ENCODE measurements at places on chromosomes 16 and 17.

DNA sequence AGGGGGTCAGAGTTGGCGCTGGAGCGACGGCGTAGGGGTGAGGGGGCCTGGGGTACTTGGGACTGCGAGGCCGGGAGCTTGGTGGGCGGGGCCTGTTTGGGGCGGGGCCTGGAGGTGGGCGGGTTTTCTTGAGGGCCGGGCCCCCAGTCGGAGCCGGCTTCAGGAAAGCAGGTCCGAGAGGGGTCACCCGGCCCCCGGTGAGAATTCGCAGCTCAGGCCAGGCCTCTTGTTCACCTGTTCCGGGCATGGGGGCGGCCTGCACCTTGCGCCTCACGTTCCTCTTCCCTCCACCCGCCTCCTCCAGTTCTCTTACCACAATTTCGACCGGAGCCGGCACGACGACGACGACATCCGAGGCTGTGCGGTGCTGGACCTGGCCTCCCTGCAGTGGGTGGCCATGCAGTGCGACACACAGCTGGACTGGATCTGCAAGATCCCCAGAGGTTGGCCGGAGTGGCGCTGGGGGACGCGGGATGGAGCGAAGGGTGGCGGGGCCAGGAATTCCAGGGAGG, 52.5 kb downstream of the MRC2 start:
- DNase-seq, result no peak

- no peak for DNase-seq
These were observed 148.3 kb downstream of the BANP start for GRCh38 chr16:88099563-88099890.

DNA sequence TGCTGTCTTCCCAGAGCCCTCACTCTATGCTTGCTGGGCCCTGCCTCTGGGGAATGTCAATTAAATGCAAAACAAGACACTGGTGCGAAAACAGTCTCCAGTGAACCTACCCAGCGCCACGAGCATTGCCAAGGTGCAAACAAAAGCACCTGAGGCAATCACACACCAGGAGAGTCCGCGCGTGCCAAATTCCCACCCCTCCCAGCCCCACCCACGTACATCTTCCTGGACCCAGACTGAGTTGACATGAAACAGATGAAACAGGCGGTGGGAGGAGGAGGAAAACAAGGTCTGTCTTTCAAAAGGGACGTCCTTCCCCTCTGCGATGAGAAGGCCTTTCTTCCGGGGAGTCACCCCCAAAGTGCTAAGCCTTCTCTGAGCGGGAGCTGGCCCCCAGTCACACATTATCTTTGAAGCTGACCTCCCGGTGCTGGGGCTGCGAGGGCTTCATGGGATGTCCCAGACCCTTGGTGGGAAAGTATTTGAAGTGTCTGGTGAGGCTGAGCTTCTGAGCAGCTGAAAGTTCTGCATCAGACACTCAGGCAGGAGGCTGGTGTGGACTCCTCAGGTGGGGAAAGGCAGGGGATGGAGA, 200.4 kb downstream of the AXIN2 start:
- DNase-seq, result no peak

DNA sequence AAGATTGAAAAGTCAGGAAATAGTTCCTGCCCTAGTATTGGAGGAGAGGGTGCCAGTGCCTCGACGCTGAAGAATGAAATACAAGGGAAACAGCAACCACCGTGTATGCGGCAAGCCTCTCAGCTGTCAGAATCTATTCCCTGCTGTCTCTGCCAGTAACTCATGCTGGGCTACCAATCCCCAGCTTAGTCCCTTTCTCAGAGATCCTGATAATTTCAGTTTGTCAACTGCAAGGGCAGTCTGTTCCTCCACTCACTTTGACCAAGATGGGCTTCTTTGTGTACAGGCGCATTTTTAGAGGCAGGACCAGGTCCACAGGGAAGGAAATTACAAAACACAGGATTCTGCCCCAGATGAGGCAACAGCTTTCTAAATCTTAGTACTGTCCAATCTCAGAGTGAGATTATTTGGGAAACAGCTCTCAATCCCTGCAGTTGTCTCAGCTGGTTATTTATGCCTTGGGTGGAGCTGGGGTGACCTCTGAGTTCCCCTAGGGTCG, 1.3 kb downstream of the NQO1 start:
- no peak for DNase-seq

GRCh38 chr16:17350207-17350606, 120.6 kb downstream of the XYLT1 start:
- no peak for DNase-seq

GRCh38 chr17:63735691-63736090, 5.9 kb downstream of the STRADA start:
- no peak for DNase-seq

DNA sequence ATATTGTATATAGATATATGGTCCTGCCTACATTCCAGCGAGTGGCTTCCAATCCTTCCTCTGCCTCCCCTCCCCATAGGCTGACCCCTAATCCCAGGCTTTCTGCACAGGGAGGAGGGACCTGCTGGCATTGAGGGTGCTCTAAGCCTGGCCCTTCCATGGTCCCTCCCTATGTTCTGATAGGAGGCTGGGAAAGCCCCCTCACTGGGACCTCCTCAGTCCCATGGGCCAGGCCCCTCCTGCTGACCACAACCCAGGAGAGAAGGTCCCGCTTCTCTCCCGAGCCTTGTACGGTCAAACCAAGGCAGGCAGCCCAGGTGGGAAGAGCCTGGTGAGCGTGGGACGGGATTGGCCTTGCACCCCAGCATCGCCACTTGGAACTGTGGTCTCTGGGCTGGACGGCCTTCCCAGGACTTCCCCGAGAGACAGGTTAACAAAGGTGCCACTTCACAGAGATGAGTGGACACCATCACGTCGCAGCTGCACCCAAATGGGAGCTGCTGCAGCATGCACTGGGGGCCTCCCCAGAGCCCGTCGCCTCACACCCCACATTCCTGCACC, 859 bp downstream of the ALDH3A1 start:
- no peak for DNase-seq

GRCh38 chr16:8623634-8624033, 2.1 kb downstream of the METTL22 start:
- no peak for DNase-seq

DNA sequence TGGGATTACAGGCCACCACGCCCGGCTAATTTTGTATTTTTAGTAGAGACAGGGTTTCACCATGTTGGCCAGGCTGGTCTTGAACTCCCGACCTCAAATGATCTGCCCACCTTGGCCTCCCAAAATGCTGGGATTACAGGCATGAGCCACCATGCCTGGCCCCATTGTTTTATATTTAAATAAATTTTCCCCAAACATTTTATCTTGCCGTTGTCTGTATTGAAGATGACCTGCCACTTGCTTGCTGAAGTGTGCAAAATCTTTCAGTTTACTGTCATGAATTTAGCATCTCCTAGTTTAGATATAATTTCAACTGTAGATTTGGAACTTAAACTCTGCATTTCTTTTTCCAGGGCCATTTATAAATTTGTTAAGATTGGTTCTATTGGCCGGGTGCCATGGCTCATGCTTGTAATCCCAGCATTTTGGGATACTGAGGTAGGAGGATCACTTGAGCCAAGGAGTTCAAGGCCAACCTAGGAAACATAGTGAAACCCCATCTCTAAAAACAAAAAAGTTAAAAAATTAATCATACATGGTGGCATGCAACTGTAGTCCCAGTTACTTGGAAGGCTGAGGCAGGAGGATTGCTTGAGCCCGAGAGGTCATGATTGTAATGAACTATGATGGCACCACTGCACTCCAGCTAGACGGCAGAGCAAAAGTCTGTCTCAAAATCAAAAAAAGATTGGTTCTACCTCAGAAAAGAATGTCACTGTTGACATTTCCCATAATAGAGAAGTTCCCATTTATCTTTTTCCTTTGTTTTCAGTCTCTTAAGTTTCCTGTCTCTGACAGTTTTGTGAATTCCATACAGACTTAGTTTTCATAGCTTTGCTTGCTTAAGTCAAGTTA, 84.4 kb downstream of the VMP1 start:
- DNase-seq, result no peak

DNA sequence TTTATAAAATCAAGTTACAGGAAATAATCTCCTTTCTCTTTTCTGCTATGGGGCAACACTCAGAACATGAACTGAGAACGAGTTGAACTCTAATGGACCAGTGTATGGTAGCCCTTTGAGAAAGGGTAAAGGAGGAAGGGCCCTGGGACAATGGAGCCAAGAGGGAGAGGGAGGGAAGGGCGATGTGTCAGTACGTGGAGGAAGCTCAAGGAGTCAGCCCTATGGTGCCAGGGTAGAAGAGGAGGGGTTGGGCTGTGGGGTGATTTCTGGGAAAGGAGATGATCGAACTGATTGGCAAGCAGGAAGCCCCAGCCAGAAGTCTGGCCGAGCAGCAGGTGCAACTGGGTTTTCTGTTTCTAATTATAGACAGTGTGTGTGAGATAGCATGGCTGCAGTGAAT, 4.3 kb upstream of the WIPI1 start:
- DNase-seq, result no peak

DNA sequence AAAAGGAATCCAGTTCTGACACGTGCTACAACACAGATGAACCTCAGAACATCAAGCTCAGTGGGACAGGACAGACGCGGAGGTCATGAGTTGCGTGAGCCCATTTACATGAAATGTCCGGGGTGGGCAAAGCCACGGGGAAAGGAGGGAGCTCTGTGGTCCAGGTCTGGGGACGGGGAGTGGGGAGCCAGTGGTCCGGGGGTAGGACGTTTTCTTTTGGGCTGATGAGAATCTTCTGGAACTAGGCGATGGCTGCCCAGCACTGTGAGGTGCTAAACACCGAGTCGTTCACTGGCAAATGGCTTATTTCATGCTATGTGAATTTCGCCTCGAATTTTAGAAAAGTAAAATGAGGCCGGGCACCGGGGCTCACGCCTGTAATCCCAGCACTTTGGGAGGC, 2.6 kb upstream of the LMF1 start:
- no peak for DNase-seq

DNA sequence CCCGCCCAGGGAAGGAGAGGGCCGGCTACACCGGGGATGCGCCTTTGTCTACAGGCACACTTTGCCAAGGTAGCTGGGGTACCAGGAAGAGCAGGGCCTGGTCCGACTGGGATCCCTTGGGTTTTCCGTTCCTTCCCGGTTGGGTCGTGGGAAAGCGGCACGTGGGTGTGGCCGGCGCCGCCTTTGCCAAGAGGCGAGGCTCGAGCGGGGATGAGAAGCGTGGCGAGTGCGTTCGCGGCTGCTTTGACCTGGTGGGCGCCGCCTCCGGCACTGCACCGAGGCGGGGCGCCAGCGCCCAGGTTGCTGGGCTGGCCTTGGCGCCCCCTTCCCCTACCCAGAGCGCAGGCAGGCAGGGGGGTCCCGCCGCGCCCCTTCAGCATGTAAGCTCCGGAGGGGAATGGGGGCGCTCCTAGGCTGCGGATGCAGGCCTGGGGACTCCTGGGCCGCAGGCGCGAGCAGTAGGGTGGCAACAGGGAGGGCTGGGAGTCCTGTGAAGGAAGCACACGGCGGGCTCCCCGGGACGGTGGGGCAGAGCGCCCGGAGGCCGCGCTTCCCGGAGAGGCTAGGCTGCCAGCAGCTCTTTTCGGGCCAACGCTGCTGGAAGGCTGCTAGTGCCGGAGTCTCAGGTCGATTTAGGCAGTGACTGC, 2.0 kb downstream of the HAS3 start:
- peak; percentile 76 for DNase-seq

- no peak for DNase-seq
These were observed 683.7 kb upstream of the SALL1 start for GRCh38 chr16:51834794-51835193.

DNA sequence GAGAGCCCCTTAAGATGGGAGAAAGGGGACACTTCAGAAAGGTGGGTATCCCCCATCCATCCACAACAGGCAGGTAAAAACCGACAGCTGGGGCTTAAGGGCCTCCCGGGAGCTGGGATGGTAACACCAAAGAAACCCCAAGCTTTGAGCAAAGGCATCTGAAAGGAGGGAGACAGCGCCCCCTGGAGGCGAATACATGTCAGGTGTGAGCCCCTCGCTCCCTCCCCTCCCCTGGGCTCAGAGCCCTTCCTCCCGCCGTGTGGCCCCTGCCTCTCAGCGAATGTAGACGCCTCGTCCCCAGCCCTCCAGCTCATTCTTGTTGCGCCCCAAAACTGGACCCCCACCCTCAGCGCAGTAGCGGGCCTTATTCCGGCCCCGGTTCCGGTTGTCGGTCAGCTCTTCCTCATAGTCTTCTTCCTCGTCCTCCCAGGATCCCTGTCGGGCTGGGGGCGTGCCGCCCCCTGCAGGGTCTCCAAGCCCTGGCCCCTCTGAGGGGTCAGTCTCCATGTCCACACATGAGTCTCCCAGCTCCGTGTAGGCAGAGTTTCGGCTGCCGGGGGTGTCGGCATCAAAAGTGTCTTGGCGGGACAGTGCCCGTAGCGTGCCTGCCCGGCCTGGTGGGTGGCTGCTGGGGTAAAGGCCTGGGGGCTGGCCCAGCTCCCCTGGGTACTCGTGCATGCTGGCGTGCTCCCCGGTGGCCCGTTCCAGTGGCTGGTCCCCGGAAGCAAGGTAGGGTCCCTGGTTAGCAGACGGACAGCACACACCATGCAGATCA, 9.1 kb upstream of the ARL5C start:
- DNase-seq, result peak; percentile 94

GRCh38 chr17:75086496-75087181, 1.1 kb upstream of the SLC16A5 start:
- no peak for DNase-seq

GRCh38 chr17:27895123-27895895, 2.1 kb upstream of the LYRM9 start:
- no peak for DNase-seq

- DNase-seq, result no peak
These were observed 19.6 kb downstream of the SNN start for GRCh38 chr16:11687601-11688519.

DNA sequence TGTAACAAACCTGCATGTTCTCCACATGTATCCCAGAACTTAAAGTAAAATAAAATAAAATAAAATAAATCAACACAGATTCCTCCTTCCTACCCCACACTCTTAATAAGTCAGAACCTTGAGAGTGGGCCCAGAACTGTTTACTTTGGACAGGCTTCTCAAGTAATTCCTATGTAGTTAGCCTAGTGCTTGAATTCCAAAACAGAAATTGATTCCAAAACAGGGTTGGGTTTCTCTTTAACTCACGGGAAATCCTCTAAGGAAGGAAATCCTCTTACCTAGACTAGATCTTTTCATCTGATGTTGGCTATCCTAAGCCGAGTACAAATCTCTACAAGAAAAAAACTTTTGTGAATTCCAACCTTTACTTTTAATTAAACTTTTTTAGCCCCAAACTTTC, 324.7 kb upstream of the C16orf82 start:
- no peak for DNase-seq

DNA sequence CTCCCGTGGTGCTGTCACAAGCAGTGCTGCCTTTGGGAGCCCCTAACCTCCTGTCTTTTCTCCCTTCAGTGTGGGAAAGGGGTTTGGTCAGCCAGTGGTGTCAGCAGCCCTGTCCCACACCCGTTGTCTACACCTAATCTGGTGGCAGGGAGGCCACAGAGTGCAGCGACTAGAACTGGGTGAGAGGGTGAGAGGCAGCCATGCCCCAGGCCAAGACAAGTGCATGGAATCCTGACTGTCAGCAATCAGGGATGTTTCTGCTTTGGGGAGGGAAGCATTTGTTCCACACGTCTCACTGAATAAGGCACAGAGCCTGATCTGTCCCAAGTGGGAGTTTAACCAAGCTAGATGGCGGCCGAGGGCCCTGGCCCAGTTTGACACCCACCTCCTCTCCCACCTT, 1.4 kb upstream of the ZNF267 start:
- no peak for DNase-seq

GRCh38 chr17:47066095-47066494, 87.0 kb upstream of the RPRML start:
- peak; percentile 40 for DNase-seq

All from ecto neural progenitor cell (in vitro differentiated cells).